ENCODE measurements at places on chromosomes 5 and 9.

- peaks cover 21% of the 10 kb centered on the region for H3K4me1 ChIP-seq
- H3K4me3 ChIP-seq, result no peak overlapping the region
- H3K36me3 ChIP-seq, result no peaks in the 10 kb centered on the region
- DNase-seq, result no peak
These were observed 40.6 kb upstream of the STARD4 start for GRCh38 chr5:111552896-111553295.

- peak; percentile 90 for DNase-seq
- peak overlapping the region; percentile 90 for H3K27ac ChIP-seq
- H3K4me1 ChIP-seq, result peaks cover 21% of the 10 kb centered on the region
- H3K36me3 ChIP-seq, result peaks cover 51% of the 10 kb centered on the region
- H3K4me3 ChIP-seq, result no peak overlapping the region
- H3K27me3 ChIP-seq, result no peaks in the 10 kb centered on the region
These were observed 15.8 kb downstream of the EXOC3 start for GRCh38 chr5:458547-459353.

DNA sequence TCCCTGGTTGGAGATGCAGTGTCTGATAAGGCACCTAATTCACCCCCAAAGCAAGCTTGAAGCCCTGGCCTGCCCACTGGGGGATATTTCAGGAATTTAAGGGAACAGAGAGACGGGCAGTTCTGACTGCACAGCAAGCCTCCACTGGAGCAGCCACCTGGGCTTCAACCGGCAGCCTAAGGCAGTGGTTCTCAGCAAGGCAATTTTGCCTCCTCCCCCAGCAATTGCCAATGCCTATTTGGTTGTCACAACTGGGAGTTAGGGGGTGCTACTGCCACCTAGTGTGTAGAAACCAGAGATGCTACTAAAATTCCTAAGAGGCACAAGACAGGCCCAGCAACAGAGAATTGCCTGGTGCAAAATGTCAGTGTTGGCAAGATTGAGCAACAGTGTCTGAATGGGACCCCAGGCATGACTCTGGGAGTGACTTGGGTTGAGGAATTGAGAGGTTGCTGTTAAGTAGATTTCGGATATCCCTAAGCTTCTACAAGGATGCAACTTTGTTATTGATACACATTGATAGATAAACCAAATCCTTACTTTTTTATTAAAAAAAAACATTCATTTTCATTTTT lies 58.7 kb upstream of the CTSL start:
- H3K4me3 ChIP-seq, result no peak overlapping the region

DNA sequence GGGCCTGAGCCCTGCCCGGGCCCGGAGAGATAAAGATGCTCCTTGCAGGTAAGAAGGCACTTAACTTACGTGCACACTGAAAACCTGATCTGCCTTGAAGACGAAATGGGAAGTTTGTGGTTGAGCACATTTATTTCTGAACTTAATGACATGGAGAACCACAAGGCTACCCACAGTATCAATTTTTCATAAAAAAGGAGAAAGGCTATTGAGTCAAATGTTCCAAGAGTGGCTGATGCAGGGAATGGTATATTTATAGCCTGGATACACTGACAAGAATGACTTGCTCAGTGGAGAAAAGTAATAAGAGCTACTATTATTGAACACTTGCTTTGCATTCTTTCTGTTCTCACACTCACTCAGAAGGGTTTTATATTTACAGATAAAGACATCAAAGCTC lies 419.3 kb downstream of the ACTL7B start:
- no peak overlapping the region for H3K4me3 ChIP-seq
- peaks cover 8% of the 10 kb centered on the region for H3K4me1 ChIP-seq
- no peaks in the 10 kb centered on the region for H3K27me3 ChIP-seq

DNA sequence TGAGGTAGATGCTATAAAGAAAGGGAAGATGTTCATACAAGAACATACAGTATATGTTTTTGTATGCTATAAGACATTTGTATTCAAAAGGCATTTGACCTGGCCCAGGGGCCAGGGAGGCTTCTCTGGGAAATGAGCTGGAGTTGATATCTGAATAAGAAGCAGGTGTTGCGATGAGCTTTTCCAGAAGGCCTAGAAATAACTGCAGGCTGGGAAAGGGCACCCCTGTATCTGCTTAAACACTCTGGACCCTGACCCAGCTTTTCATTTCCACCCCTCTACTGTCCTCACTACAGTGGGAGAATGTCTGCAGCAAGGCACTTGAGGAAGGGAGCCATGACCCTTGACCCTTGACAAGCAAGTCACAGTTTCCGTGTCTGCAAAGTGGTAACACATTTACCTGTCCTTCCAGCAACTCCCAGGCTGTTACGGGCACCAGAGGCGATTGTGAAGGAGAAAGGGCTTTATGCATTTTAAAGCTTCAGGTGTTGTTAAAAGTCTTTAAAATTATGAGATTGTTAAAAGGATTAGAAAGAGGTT lies 88.2 kb upstream of the PANK3 start:
- no peaks in the 10 kb centered on the region for H3K4me1 ChIP-seq
- no peak for DNase-seq
- no peaks in the 10 kb centered on the region for H3K27me3 ChIP-seq
- H3K27ac ChIP-seq, result no peak overlapping the region

GRCh38 chr5:55636683-55637082 lies 75.4 kb downstream of the SLC38A9 start:
- no peaks in the 10 kb centered on the region for H3K36me3 ChIP-seq
- no peak overlapping the region for H3K27ac ChIP-seq
- peaks cover 27% of the 10 kb centered on the region for H3K4me1 ChIP-seq

- H3K4me1 ChIP-seq, result peaks cover 13% of the 10 kb centered on the region
- H3K27ac ChIP-seq, result peak overlapping the region; percentile 63
- peak overlapping the region; percentile 74 for H3K4me3 ChIP-seq
These were observed 933 bp upstream of the TGFBR1 start for GRCh38 chr9:99103901-99104458.

DNA sequence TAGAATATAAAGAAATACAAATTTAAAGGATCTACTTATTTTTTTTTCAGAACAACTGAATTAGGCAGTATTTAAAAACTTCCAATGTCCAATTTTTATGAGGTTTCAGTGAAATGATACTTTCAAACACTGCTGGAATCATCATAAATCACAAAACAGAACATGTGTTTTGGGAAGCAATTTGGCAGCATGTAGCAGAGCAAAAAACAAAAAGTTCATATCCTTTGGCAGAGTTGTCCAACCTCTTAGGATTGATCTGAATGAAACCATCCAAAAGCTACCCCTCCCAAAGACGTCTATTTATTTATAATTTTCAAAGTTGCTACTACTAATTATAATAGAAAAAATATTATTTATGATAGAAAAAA lies 192.4 kb upstream of the PUM3 start:
- no peak overlapping the region for H3K27ac ChIP-seq
- peaks cover 10% of the 10 kb centered on the region for H3K27me3 ChIP-seq
- no peaks in the 10 kb centered on the region for H3K36me3 ChIP-seq
- H3K4me1 ChIP-seq, result no peaks in the 10 kb centered on the region

- DNase-seq, result no peak
- no peaks in the 10 kb centered on the region for H3K36me3 ChIP-seq
- H3K27me3 ChIP-seq, result no peaks in the 10 kb centered on the region
- no peak overlapping the region for H3K27ac ChIP-seq
- no peak overlapping the region for H3K4me3 ChIP-seq
These were observed 20.1 kb downstream of the PTCH1 start for GRCh38 chr9:95496687-95497086.

DNA sequence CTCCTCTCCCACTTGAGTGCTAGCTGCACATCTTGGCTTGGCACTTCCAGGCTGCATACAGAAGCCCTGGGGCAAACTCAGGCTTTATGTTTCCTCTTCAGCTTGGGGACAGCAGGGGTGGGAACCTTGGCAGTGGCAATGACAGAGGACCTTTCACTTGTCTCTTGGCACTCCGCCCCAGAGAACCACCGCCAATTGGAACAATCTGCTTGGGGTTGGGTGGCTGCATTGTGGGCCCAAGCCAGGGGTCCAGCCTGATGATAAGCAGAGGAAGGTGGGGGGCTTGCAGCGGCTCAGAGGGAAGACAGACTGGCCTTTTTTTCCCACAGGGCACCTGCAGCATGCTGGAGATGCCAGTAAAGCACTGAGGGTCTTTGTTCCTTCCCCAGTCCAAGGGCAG lies 179.0 kb upstream of the NMUR2 start:
- no peaks in the 10 kb centered on the region for H3K4me1 ChIP-seq
- H3K36me3 ChIP-seq, result no peaks in the 10 kb centered on the region
- no peak overlapping the region for H3K4me3 ChIP-seq
- DNase-seq, result no peak

GRCh38 chr5:10017786-10018185 lies 231.9 kb downstream of the ATPSCKMT start:
- DNase-seq, result no peak
- peaks cover 29% of the 10 kb centered on the region for H3K4me1 ChIP-seq
- no peaks in the 10 kb centered on the region for H3K27me3 ChIP-seq

DNA sequence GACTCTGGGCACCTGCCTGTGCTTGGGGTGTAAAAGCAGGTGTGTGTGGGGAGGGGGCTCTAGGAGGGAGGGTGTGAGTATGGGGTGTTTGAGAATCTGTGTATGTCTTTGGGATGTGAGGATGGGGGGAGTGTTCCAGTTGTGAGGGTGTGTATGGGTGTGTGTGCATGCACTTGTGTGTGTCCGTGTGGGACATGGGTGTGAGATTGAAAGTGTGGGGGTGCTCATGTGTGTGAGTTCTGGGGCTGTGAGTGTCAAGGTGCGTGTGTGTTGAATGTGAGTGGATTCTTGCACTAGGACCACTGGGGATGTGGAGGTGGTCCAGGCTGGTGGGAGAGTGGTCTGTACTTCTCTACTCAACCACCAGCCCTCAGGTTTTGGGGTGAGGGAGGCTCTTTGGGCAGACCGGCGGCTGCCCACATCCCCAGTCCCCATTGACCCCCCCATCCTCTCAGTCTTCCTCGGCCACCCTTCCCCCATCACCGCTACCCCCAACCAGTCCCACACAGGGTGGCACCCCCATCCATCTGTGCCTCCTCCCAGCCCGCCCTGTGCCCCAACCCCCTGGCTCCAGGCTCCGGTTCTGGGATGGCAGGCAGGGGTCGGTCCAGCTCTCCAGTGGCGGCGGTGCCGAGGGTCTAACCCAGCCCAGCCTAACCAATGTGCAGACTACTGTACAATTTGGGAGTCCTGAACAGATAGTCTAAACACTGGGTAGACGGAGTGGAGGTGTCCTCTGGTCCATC lies 31.5 kb downstream of the GOLGA2 start:
- H3K36me3 ChIP-seq, result no peaks in the 10 kb centered on the region
- H3K27me3 ChIP-seq, result no peaks in the 10 kb centered on the region
- no peak for DNase-seq
- no peaks in the 10 kb centered on the region for H3K4me1 ChIP-seq
- no peak overlapping the region for H3K4me3 ChIP-seq

DNA sequence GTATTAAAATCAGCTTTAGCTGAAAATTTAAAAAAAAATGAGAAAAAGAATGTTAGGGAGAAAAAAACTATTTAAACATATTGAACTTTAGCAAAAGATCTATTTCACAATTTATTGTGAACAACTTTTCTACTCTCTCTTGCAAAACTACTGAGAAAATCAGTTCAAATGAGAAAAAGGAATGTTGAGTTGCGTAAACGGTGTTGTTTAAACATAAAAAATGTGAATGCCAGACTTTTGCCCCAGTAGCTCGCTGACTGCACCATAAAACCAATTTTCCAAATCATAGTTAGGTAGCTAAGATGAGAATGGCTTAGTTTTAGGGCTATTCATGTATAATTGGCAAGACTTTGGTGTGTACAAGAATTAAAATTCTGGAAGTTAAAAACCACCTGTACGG lies 13.4 kb upstream of the RAD23B start:
- no peak overlapping the region for H3K4me3 ChIP-seq
- no peak for DNase-seq
- peaks cover 14% of the 10 kb centered on the region for H3K4me1 ChIP-seq
- no peak overlapping the region for H3K27ac ChIP-seq
- no peaks in the 10 kb centered on the region for H3K27me3 ChIP-seq

GRCh38 chr5:99724732-99725290 lies 796.0 kb upstream of the CHD1 start:
- no peaks in the 10 kb centered on the region for H3K36me3 ChIP-seq
- H3K4me1 ChIP-seq, result peaks cover 14% of the 10 kb centered on the region
- DNase-seq, result no peak

DNA sequence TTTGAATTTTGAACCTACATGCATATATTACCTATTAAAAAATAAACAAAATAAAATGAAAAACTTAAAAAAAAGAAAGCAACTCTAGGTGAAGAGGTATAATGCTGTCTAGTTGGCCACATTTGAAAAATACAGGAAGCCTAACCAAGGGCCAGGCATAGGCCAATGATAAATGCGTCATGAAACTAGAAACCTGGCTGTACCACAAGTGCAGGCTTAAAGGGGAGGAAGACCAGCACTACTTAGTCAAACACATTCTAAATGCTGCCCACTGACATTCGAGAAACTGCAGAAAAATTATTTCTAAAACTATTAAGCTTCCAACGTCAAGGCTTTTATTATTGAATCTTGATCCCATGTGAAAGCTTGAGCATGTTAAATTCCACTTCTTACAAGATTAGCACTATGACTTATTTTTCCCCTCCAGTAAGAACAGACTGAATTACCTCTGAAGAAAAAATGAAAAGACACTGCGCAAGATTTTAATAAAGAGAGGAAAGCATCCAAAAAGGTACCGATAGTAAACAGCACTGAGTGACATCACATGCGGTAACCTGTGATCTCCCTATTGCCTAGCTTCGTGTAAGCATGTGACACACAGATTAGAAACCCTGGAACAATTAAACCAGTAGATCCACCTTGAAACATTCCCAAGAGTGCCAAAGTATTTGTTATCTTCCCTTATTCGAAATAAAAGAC lies 16.2 kb downstream of the CDC14B start:
- H3K27me3 ChIP-seq, result no peaks in the 10 kb centered on the region
- H3K27ac ChIP-seq, result no peak overlapping the region
- no peaks in the 10 kb centered on the region for H3K4me1 ChIP-seq
- no peaks in the 10 kb centered on the region for H3K36me3 ChIP-seq

GRCh38 chr5:73858054-73858453 lies 232.1 kb downstream of the ARHGEF28 start:
- H3K27me3 ChIP-seq, result no peaks in the 10 kb centered on the region
- peaks cover 5% of the 10 kb centered on the region for H3K4me1 ChIP-seq
- no peaks in the 10 kb centered on the region for H3K36me3 ChIP-seq

- peak overlapping the region; percentile 23 for H3K4me3 ChIP-seq
- DNase-seq, result peak; percentile 71
- peak overlapping the region; percentile 90 for H3K27ac ChIP-seq
These were observed 269.4 kb upstream of the PTGER4 start for GRCh38 chr5:40410231-40410861.

- no peak overlapping the region for H3K4me3 ChIP-seq
- DNase-seq, result peak; percentile 86
- H3K36me3 ChIP-seq, result no peaks in the 10 kb centered on the region
- H3K27ac ChIP-seq, result peak overlapping the region; percentile 32
These were observed 410.2 kb upstream of the SLC30A5 start for GRCh38 chr5:68683632-68684036.

DNA sequence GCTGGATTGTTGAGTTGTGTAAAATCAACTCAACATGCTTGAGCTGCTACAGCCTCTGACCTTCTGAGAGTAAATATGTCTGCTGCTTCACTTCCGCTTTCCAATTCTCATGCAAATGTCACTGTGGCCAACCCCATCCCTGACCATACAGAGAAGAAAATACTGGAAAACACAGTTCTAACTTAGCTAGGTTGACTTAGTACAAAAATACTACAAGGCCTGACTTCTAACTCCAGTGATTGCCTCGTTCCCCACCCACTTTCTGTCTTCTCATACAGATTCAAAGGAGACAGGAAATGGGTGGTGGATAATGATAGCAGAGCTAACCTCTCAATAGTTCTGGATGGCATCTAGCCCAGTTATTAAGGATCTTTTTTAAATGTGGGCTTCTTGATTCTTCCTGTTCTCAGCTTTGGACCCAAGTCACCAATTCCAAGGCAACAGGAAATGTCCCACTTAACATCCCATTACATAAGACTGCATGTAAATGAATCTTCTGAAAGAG lies 226.6 kb upstream of the SLC24A2 start:
- no peaks in the 10 kb centered on the region for H3K27me3 ChIP-seq
- no peak overlapping the region for H3K4me3 ChIP-seq
- no peak overlapping the region for H3K27ac ChIP-seq
- no peaks in the 10 kb centered on the region for H3K36me3 ChIP-seq

Data from PC-3 (cell line).